ENCODE measurements at places on chromosomes 6 and 20.
A peak's percentile ranks its signal among the peaks of the same experiment; 100 is the strongest.

GRCh38 chr6:166942393-166943168 lies 13.8 kb downstream of the RNASET2 start:
- peak; percentile 23 for DNase-seq

DNA sequence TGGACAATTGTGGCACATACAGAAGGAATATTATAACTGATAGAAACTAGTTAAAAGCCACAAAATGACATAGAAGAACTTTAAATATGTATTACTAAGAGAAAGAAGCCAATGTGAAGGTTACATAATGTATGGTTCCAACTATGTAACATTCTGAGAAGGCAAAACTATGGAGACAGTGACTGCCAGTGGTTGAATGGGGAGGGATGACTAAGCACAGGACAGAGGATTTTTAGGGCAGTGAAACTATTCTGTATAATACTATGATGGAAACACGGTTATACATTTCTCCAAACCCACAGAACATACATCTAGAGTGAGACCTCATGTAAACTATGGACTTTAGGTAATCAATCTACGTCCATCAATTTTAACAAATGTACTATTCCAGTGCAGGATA lies 22.4 kb downstream of the SYNCRIP start:
- DNase-seq = no peak

DNA sequence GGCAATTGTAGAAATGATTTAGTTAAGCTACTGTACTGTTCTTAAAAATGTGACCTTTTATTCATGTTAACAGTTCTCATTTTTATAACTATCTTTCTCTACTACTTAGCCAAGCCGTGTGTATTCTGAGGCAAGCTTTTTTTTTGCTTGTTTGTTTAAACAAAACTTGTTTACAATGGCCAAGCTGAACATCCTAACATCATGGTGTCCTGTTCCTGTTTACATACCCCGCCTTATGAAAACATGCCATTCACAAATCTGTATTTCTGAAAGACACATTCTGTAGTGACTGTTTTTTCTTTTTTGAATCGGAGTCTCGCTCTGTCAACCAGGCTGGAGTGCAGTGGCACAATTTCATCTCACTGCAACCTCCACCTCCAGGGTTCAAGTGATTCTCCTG lies 140.9 kb downstream of the NCOA3 start:
- DNase-seq = no peak

- DNase-seq = no peak
Observed at GRCh38 chr6:157126183-157127098, 196.9 kb downstream of the TMEM242 start.

Data from stimulated activated CD4-positive, alpha-beta T cell treated with anti-CD3 and anti-CD28 coated beads, Interleukin-15, amount 100 ng/mL, for 1 hour (primary cell).